NCI-H187 (cell line): ENCODE measurements at places on chromosomes 11 and 22.

- no peak for DNase-seq
Measured at GRCh38 chr11:107493117-107493516, 35.5 kb upstream of the CWF19L2 start.

- DNase-seq = no peak
Measured at GRCh38 chr22:35177811-35178210, 79.5 kb upstream of the HMGXB4 start.

DNA sequence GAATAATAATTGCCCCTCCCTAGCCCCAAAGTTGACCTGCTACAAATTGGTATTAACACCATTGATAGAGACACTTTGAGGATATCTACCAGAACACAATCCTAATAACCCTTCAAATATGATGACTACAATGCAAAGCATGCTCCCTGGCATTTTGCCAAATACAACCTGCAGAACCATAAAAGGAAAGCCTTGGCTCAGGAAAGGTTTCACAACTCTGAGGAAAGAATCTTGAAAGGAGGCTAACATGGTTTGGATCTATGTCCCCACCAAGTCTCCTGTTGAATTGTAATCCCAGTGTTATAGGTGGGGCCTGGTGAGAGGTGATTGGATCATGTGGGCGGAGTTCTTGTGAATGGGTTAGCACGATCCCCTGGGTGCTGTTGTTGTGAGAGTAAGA lies 140.4 kb upstream of the ARHGAP42 start:
- no peak for DNase-seq

DNA sequence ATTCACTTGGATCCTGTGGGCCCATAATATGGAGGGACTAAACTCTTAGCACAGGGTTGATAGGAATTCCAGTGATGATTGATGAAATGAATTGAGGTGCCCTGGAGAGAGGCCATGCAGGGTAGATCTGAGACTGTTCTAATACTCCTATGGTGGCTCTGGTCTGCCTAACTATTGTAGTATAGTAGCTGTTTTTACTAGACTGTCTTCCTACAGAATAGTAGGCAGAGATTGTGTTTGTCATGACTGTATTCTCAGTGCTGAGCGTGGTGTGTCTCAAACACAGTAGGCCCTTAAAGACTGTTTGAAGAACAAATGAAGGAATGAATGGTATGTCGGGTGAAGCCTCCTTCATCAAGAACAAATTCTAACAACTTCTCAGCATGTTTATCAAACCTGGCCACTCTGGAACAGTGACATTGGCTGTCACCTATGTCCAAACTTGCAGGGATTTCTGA lies 107.0 kb upstream of the SESN3 start:
- no peak for DNase-seq

DNA sequence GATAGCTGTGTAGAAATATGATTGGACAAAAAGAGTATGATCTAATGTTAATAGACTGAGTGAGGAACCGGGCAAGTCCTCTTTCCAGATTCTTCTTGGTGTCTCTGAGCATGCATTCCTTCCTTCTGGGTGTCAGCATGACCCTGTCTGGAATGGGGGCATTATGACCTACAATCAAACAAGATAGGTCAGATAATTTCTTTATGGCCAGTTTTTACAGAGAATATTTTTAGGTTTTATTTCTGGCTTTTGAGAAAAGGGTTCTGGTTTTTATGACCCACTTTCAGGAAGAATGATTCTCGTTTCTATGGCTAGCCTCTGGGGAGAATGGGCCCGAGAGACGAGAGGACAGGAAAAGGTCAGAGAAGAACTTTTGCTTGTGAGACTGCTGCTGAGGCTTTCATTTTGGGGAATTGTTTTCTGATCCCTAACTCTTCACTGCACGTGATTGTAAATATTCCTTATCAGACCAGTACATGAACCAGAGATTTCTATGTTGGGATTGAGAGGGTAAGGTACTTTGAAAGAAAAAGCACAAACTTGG lies 383.8 kb downstream of the AASDHPPT start:
- no peak for DNase-seq
